ENCODE measurements at places on chromosomes 5 and 9.

DNA sequence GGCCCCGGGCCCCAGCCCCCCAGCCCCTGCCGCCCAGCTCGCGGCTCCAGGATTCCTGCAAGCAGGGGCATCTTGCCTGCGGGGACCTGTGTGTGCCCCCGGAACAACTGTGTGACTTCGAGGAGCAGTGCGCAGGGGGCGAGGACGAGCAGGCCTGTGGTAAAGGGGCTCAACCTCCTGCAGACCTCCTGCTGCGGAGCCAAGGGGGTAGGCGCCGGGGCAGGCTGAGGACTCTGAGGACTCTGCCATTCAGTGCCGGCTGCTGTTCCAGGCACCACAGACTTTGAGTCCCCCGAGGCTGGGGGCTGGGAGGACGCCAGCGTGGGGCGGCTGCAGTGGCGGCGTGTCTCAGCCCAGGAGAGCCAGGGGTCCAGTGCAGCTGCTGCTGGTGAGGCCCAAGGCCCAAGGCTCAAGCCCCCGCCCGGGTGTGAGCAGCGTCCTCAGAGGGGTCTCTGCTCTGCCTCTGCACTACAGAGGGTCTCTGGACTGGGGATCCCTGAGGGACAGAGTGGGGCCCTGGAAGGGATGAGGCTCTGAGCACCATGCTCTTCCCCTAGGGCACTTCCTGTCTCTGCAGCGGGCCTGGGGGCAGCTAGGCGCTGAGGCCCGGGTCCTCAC, 3.4 kb downstream of the MAMDC4 start:
- DNase-seq, result no peak

GRCh38 chr5:147375151-147375550, 134.7 kb downstream of the DPYSL3 start:
- DNase-seq, result no peak

- DNase-seq, result no peak
These were observed 131.1 kb upstream of the NR4A3 start for GRCh38 chr9:99690573-99690972.

GRCh38 chr5:150243590-150243989, 46.0 kb downstream of the CAMK2A start:
- DNase-seq, result no peak

DNA sequence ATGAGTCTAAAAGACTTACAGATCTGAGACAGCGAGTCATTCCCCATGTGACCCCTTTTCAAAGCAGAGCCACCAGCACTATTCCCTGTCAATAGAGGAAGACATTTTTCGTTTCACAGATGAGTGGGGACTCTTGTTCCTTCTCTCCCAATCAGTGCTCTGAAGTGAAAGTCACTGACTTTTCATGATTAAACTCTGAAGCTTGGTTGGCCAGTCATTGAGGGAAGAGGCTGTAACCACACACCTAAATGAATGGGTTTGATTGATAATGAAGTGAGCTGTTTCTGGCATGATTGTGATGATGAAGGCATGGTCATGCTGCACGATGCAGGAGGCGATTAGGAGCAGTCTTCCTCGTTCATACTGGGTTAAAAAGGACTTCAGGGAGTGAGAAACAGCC, 171.9 kb downstream of the ZNF462 start:
- DNase-seq, result no peak

DNA sequence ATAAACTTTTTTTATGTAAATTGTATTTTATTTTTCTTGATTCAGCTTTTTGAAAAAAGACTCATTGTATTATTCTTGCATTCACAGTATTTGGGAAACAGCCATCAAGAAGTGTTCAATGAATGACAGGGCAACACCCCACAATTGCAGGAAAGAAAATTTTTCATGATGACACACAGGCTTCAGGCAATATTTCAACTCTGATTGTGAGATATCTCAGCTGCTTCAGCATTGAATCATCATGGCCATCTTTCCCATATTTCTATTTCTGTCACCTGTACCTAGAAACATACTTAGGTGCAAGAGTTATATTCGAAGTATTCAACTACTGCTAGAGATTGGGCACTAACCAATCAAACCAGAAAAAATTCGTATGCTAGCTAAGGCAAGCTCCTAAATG, 446.0 kb downstream of the ISL1 start:
- no peak for DNase-seq

DNA sequence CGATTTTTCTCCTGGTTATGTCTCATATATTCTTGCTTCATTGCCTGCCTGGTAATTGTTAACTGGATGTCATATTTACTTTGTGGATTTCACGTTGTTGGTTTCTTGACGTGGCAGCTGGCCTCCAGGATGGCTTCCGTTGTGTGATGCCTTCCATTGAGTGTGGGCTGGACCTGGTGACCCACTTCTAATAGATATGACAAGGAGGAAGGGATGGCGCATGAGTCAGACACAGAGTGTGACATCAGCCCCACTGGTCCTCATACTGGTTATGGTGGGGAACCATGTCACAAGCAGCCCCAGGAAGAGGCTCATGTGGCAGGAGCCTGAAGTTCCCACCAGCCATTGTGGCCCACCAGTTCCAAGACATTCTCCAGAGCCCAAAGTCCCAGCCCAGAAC, 6.4 kb upstream of the PAEP start:
- DNase-seq, result no peak

DNA sequence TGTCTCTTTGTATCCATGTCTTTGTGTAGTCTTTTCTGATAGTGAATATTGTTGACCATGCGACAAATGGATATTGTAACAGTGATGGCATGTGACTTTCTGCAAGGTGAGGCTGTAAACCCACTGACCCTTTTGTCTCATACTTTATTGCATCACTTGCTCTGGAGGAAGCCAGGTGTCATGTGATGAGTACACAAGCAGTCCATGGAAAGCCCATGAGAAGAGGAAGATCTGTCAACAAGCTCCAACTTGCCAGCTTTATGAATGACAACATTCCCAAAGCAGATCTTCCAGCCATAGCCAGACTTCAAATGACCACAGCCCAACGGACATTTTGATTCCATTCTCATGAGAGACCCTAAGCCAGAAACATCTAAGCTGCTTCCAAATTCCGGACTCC, 450.1 kb upstream of the ACTBL2 start:
- DNase-seq, result no peak

DNA sequence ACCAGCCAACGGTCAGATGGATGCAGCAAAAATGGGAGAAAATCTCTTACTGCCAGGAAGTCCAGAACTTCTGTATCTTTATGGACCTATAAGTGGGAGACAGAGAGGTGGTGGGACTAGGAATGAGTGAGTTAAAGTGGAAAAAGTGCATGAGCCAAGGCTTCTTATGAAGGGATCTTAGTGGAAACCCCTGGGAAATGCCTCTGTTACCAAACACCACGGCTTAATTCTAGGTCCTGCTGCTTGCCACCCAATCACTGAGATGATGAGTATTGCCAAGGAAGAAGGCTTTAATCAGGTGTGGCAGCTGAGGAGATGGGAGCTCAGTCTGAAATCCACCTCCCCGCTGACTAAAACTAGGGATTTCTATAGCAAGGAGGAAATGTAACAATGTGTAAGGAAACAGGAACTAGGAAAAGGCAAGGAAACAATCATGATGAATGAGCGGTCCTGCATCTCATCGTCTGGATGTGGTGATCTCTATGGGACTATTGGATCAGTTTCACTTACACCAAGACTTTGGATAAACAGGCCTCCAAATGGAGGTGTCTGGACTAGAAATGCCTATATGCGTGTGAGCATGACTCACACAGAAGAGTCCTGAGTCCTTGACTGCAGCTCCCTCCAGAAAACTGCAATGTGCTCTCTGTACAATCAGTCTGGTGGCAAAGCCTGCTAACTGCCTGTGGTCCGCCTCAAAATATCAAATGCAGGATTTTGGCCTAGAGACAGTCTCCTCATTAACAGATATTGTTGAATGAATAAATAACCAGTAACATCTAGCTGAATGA, 98.2 kb upstream of the PRR16 start:
- DNase-seq, result no peak

DNA sequence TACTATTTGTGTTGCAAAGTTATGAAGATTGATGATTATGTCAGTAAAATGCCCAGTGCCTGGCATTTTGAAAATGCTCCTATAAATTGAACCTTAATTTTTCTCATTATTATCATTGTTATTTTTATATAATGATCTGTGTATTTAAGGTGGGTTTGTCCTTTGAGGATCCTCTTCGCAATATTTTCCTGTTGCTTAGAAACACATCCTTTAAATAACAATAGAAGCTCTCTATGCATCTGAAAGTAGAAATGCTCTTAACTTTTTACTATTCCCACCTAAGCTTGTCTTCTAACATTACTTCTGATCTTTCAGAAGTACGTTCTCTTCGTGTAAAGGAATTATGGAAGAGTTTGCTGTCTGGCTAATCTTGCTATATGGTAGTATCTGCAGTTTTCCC, 214.7 kb upstream of the TLX3 start:
- DNase-seq, result no peak

DNA sequence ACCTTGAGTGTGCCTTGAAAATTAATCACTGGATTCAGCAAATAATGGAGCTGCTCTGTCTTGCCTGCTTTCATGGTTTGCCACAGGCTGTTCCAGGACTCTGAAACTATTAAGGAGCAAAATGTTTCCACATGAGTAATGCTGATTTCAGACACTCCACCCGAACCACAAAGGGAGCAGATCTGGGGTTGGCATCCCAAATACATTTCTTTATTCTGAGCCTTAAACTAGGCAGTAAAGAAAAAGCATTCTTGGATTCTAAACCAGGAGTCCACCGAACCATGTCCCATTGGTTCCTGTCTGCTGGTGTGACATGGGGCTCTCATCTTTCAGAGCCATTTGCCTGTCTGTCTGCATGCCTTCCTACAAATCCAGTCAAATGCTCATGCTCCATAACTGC, 10.1 kb upstream of the C1QTNF3 start:
- no peak for DNase-seq

GRCh38 chr5:69528035-69528434, 32.0 kb upstream of the GTF2H2C start:
- no peak for DNase-seq
